ENCODE measurements at places on chromosomes 13 and 19.
A peak's percentile ranks its signal among the peaks of the same experiment; 100 is the strongest.

DNA sequence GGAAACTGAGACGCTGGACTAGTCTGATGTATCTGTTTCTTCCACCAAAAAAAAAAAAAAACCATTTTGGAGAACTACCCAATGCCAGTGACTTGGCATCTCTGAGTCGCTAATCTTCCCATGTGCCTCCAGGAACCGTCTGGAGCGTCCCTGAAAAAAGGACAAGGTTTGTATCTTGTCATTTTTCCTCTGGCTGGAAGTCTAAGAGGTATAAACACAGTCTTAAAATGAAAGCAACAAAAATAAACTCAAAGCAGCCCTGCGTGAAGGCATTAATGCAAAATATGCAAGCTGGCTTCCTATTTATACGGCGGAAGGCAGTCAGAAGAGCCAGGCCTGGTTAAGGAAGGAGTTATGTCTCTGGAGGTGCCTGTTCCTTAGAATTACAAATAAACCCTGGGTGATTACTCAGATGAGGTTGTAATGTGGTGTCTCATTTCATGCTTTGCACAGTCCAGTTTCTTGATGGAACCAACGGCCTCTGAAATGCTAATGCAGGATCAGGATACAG is 20.3 kb downstream of the ACTN4 start:
- DNase-seq, result no peak

GRCh38 chr19:53881482-53882390 is at the start of gene PRKCG:
TSS of gene PRKCG (plus strand) at chr19:53882197. CDS start at chr19:53882495, 298 bp downstream.
- peak; percentile 67 for DNase-seq

DNA sequence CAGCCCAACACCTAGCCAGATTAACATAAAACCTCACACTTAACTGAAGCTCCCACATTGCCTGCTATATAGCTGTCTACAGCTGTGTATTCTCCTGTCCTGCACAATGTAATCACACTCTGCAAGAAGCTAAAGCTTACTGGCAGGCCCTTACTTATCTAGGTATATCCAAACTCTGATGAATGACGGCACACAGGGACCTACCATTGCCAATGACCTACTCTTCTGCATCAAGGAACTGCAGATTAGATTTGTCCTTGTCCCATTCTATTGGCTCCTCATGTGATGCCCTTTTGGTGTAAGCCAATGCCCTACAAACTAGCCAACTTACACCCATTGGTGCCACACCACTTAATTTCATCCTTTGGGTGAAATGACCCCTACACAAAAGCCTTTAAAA is 26.4 kb downstream of the ZNF45 start:
- no peak for DNase-seq

DNA sequence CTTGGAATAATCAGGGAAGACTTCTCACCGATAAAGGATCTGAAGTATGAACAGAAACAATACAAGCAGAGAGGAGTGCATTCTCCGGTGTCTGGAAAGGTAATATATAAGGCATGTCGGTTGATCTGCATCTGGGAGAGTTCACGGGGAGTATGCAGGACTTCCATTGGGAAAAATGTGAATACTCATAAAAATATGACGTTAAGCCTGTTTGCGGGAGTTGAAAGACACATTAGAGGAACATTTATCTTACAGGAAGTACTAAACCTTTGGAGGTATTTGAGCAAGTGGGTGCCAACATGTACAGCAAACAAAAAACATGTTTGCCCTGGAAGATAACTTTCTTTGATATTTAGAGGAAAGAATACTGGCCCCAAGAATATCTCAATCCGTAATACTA is 286.8 kb downstream of the SLITRK6 start:
- DNase-seq, result no peak

Data from anterior cingulate cortex (tissue), 58 donors.